ENCODE measurements at places on chromosomes 3 and 15.

GRCh38 chr15:34944936-34945335 lies 24.6 kb downstream of the AQR start:
- H3K27me3 ChIP-seq: no peaks in the 10 kb centered on the region
- DNase-seq: no peak

DNA sequence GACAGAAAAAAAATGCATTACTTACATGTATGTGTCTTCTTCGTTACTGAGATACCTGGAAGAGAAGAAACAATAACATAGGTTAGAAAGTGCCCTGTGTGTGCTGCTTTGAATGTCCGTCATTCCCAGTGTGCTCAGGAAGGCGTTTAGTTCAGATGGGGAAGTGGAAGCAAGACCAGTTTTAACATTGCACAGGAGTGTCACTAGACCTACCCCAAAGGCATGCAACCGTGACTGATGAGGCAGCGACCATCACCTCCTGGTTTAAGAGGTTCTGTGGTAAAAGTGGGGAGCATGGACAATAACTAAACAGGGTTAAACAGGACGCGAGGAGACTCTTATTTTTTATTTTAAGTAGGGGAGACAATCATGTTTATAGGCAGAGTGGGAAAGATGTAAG lies 199.7 kb upstream of the ICE2 start:
- H3K36me3 ChIP-seq: no peaks in the 10 kb centered on the region
- no peak overlapping the region for H3K4me3 ChIP-seq
- 0 out of 2 replicates have a peak overlapping the region, but pooled peaks have one; percentile 28 for H3K27ac ChIP-seq
- H3K27me3 ChIP-seq: no peaks in the 10 kb centered on the region
- H3K4me1 ChIP-seq: peaks cover 32% of the 10 kb centered on the region

DNA sequence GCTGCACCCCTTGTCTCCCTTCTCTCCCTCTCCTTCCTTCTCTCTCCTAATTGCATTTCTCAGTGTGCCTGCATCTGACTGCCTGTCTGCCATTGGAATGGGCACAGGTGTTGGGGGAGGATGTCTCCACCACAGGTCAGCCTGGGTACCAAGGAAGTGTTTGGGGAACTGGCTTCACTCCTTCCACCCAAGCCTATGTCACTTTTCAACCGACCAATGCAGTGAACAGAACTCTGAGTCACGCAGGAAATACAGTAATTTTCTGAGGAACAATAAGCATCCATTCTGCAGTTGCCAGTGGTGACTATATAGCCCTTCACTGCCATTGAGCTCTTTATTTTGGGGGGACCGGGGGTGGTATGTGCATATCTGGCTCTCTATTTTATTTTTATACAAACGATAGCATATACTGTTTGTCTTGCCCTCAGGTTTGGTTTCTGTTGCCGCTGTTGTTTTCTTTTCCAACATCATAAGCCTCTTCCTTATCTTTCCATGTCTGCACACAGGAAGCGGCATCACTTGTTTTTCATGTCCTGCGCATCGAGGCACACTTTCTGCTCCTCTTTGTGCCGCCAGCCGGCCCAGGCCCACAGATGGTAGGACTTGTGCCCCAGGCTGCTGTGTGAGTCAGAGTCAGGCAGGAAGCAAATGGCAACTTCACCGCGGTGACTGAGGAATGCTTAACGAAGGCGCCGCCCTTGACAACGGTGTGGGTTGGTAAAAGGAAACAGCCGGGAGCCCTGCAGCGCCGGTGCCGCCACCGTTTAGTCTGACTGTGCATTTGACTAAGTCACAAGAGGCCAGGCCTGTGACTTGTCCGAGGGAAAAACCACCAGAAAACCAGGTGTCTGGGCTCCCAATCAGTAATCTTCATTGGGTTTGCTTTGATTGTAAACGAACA lies 21.1 kb upstream of the CDCP1 start:
- no peak overlapping the region for H3K4me3 ChIP-seq
- H3K27ac ChIP-seq: no peak overlapping the region
- no peaks in the 10 kb centered on the region for H3K4me1 ChIP-seq
- DNase-seq: no peak

DNA sequence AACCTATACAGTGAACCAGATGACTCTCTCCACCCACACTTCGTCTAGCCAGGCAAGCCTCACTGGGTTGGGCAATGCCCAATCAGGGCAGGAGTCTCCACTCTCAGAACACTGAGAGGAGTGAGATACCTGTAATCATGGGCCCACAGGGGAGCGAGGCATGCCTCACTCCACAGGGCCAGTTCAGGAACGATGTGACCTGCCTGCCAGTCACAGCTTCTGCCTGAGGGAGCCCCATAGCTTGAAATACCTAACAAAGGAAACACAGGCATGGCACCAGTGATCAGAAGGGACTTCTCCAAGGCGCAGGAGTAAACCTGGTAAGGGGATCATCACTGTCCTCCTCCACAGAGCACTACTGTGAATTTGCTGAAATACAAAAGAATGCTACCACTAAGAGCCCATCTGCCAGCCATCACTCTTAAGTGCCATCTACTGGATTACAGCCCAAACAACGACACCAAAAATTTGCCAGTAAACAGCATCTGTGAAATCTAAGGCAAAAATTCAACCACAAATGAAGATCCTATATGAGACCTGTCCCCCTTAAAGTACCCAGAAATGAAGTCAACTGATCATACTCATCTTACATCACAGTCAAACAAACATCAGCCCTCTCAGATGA lies 689.9 kb upstream of the SEMA6D start:
- no peaks in the 10 kb centered on the region for H3K36me3 ChIP-seq
- H3K27me3 ChIP-seq: no peaks in the 10 kb centered on the region
- H3K4me1 ChIP-seq: no peaks in the 10 kb centered on the region
- DNase-seq: no peak

- no peaks in the 10 kb centered on the region for H3K36me3 ChIP-seq
- H3K4me1 ChIP-seq: no peaks in the 10 kb centered on the region
- DNase-seq: no peak
- H3K27me3 ChIP-seq: no peaks in the 10 kb centered on the region
- H3K27ac ChIP-seq: 0 out of 2 replicates have a peak overlapping the region, but pooled peaks have one; percentile 1
- H3K4me3 ChIP-seq: no peak overlapping the region
Observed at GRCh38 chr3:27467545-27467944, 16.6 kb downstream of the SLC4A7 start.

Measured in GM12878 (cell line).